ENCODE measurements at places on chromosomes 1 and 21.

DNA sequence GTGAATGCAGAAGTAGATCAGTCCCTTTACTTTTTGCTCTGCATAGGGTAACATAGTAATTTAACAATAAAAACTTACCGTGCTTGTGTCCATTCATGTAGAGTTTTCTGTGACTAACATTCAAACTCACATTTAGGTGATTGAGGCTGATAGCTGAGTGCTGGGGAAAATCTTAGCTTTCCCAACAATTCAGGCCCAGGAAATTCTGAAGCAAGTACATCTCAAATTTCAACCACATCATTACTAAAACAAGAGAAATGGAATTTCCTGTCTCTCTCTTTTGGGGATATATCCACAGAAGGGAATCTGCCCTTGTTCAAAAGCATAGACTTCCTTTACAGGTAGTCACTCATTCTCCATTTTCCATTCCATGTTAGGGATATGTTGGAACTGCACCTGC, 33.1 kb upstream of the C1orf146 start:
- peak; percentile 72 for DNase-seq

- DNase-seq: no peak
Measured at GRCh38 chr1:5613900-5614299, 378.3 kb downstream of the NPHP4 start.

- DNase-seq: no peak
Measured at GRCh38 chr1:158572226-158572625, 1.8 kb upstream of the OR6P1 start.

DNA sequence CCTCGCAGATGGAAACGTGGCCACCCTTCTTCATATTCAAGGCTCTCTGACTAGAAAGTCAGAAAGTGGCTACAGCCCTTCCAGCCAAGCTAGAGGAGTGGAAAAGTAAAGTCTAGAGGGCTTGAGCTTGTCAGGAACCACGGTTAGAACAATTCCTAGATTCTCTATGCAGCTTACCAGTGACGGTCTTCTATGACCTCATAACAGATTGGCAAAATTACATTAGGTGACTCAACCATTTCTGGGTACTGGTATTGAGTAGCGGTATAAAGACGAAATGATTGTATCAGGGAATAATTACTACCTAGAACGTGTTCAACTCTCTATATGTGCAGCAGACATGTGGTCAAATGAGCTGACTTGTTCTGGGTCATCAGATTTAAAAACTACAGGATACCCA, 155.0 kb upstream of the RUNX1 start:
- no peak for DNase-seq

GRCh38 chr1:43370564-43370963, 2.8 kb upstream of the ELOVL1 start:
- no peak for DNase-seq

- no peak for DNase-seq
Measured at GRCh38 chr1:36217670-36218069, 6.6 kb upstream of the THRAP3 start.

DNA sequence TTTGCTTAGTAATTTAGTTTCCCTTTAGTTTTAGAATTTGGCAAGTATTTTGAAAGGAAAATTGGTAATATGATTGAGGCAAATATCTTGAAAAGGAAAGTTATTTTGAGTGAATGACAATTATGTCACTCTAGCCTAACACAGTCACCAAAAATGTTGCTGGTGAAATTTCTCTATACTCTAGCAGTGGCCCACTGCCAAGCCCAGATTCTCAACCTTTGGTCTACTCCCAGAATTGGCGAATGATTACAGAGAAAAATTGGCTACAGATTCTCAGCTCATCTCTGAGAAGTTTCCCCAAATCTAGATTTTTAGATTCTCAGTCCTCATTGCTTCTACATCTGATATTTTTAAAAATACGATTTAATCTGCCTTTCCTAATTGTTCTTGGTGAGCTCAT, 84.9 kb downstream of the PIGK start:
- no peak for DNase-seq

DNA sequence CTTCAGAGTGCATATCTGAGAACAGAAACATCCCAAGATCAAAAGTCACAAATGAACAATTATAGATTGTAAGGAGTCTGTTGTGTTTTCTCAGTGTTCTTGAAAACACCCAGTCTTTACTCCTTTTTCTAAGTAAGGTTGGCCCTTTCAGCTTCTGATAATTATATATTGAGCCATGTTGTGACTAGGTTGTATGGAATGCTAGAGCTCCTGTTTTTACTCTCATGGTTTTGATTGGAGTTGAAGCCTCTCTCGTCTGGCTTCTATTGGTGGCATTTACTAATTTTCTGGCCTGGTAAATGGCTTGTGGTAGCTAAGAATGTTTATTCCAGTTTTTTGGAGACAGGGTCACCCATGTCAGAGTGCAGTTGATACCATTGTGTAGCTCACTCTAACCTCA, 84.7 kb downstream of the NDUFS5 start:
- peak; percentile 65 for DNase-seq

DNA sequence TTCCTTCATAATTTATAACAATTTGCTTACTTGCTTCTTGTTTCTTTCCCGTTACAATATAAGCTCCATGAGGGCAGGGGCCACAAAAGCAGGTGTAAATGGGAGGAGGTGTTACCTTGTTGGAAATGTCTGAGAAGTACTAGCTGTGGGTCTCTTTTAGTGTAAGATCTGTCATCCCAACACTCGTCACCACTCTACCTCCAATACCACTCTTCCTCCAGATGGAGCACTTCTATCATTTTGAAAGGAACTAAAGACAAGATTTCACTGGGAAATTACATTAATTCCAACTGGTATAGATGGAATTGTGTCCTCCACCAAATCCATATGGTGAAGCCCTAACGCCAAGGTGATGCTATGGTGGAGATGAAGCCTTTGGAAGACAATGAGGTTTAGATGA, 53.0 kb upstream of the CPLANE2 start:
- no peak for DNase-seq

DNA sequence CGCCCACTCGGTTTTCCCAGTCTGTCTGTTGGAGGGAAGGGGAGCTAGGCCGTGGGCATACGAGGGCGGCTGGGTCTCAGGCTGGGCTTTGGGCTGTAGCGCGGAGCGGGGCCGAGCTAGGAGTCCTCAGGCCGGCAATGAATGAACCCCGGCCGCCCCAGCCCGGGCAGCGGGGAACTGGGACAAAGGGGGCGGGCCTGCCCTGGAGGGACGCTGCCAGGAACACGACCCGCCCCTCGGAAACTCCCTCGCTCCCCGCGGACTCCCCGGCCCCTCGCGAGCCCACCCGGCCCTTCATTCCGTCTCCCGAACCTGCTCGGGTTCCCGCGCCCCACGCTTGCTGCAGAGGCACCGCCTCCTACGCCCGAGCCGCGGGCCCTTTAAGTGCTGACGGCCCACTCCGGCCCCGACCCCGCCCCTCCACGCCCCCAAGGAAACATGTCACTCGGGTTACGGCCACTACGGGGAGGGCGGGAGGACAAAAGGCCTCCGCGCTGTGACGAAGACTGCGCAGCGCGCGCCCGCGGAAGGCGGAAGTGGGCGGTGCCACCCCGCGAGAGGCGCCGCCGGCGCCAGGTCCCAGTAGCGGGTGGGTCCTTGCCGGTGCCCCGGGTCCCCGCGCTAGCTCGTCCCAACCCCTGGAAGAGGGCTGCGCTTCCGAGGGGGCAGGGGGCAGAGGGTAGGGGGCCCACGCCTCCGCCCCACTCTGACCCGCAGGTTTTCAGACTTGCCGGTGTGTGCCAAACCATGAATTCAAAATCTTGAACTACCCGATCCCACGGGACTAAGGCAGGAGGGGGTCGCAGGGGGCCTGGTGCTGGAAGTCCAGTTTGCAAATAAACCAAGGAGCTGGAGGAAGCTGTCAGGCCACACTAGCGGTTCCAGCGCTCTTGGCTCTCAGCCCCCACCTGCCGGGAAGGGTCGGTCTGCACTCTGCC, at the start of gene GALE:
Gene GALE (minus strand): TSS at position 355 of the 938 bp plus-strand sequence. CDS start 1,747 bp downstream, outside the sequence.
- DNase-seq: peak; percentile 95

DNA sequence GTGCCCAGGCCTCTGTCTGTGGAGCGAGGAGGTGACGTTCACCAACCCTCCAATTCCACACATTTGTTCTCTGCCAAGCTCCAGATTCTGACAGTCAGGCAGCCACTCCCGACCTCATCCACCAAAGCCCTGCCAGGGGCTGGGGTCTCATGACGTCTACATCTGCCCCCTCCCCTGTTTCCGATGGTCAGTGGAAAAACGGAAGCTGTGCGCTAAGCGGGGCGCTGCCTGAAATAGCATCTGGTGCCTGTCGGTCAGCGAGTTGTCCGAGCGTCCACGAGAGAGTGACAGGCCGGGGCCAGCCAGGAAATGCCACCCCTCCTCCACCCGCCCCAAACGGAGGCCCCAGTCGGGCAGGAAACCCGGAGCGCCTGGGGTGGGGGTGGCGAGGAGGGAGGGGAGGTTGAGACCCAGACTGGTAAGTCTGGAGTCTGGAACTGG, 3.2 kb upstream of the TAL1 start:
- no peak for DNase-seq

DNA sequence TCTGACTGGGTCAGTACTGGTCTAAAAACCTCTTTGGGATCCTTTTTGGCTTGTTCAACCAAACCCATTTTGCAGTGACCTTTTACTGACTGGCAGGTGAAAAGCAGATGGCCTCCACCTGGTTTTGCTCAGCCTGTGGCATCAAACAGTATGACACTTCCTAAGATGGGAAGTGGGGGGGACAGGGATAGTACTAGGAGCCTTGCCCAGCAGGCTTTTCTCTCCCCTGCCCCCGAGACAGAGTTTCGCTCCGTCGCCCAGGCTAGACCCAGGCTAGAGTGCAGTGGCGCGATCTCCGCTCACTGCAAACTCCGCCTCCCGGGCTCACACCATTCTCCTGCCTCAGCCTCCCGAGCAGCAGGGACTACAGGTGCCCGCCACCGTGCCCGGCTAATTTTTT, 18.3 kb downstream of the INTS3 start:
- no peak for DNase-seq

Measured in NCI-H226 (cell line).